Breast epithelium (tissue), 4 donors: ENCODE measurements at places on chromosomes 6 and 20. TPM values are rescaled to one million over a fixed set of nuclear protein-coding genes. Genes with fewer than 3 reads are reported as not detected.

CDC40 gene
- 17.8 TPM for total RNA-seq

GRCh38 chr6:33904050-33904746 is 100.4 kb upstream of the MLN start:
- H3K4me1 ChIP-seq = no peaks in the 10 kb centered on the region
- H3K27me3 ChIP-seq = no peaks in the 10 kb centered on the region
- DNase-seq = peak; percentile 19

- DNase-seq = no peak
- no peak overlapping the region for H3K4me3 ChIP-seq
- no peaks in the 10 kb centered on the region for H3K36me3 ChIP-seq
- no peaks in the 10 kb centered on the region for H3K27me3 ChIP-seq
- H3K27ac ChIP-seq = peak overlapping the region; percentile 52
Measured at GRCh38 chr20:2150660-2151059, 49.0 kb downstream of the STK35 start.

- peak overlapping the region; percentile 17 for H3K4me3 ChIP-seq
- peak overlapping the region; percentile 63 for H3K27ac ChIP-seq
- H3K27me3 ChIP-seq = no peaks in the 10 kb centered on the region
- no peak for DNase-seq
Measured at GRCh38 chr6:16700202-16700915, 60.9 kb downstream of the ATXN1 start.

COL9A1 gene
- 0.32 TPM for total RNA-seq

DNA sequence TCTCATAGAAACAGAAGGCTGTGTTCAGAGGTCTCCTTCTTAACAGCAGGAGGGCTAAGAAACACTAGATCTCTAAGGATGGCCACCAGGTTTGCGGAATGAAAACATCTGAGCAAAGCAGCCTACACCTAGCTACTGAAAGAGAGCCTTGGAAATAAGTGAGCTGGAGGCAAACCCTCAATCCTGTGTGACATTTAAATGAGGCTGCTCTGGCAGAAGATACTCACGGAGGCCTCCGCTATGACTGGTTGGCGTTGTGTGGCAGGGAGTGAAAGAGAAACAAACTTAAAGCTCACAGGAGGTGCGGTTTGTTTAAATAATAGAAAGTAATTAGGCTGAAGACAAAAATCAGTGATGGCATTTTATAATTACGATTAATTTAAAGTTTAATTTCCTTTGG is 162.0 kb upstream of the RNF217 start:
- H3K4me1 ChIP-seq = no peaks in the 10 kb centered on the region
- H3K36me3 ChIP-seq = no peaks in the 10 kb centered on the region
- no peak overlapping the region for H3K4me3 ChIP-seq
- no peaks in the 10 kb centered on the region for H3K27me3 ChIP-seq

DNA sequence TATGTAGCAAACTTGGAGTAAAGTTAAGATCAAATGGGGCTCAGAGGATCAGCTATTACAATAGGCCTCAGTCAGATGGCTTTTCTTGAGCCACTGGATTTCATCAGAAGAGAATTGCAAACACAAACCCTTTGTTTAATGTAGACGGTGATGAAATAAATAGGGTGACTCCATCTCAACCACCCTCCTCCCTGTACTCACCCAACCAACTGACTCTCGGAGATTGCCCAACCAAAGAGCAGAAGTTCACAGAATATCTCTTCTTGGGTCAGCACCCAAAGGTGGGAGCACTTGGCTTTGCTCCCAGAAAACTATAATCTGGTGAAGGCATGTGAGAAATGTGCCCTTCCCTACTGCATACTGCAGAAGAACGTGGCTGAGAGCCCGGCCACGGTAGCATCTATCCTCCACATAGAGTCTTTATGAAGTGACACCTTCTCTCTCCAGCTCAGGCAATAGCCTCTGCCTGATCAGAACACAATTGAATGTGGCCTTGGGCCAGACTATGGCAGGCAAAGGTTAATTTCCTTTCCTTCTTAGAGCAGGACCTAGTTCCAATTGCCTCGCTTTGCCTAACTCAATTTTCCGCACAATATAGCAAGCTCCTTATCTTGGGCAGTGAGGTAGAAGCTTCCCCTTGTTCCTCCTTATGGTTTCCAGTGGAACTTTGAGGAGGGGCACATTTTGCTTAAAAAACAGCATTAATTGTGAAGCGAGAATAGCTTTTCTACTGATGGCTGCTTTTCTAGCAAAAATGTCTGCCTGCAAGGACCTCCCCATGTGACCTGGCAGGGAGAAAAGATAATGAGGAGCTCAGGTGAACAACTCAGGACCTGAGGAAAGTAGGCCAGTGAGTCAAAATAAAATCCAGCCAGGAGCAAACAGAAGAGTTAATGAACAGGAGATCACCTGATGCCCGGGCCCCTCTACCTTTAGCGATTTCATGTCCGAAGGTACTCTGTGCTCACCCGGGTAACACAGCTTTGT is 79.4 kb downstream of the GFOD1 start:
- DNase-seq = no peak
- no peak overlapping the region for H3K4me3 ChIP-seq
- peaks cover 4% of the 10 kb centered on the region for H3K4me1 ChIP-seq
- no peaks in the 10 kb centered on the region for H3K36me3 ChIP-seq
- H3K27ac ChIP-seq = peak overlapping the region; percentile 81

CNKSR3 gene
- 5.2 TPM for total RNA-seq

ABCC10 gene
- 19.9 TPM for total RNA-seq

GRCh38 chr6:156989159-156989806 is 212.1 kb downstream of the ARID1B start:
- no peak for DNase-seq
- H3K4me1 ChIP-seq = no peaks in the 10 kb centered on the region
- H3K27ac ChIP-seq = no peak overlapping the region
- no peak overlapping the region for H3K4me3 ChIP-seq
- no peaks in the 10 kb centered on the region for H3K36me3 ChIP-seq

VGLL2 gene
- total RNA-seq = not detected

SLC22A2 gene
- not detected for total RNA-seq

GRCh38 chr20:52843425-52843824 is 128.7 kb upstream of the TSHZ2 start:
- H3K36me3 ChIP-seq = no peaks in the 10 kb centered on the region
- no peak overlapping the region for H3K4me3 ChIP-seq
- no peak for DNase-seq
- no peaks in the 10 kb centered on the region for H3K4me1 ChIP-seq
- no peak overlapping the region for H3K27ac ChIP-seq
- H3K27me3 ChIP-seq = no peaks in the 10 kb centered on the region

DNA sequence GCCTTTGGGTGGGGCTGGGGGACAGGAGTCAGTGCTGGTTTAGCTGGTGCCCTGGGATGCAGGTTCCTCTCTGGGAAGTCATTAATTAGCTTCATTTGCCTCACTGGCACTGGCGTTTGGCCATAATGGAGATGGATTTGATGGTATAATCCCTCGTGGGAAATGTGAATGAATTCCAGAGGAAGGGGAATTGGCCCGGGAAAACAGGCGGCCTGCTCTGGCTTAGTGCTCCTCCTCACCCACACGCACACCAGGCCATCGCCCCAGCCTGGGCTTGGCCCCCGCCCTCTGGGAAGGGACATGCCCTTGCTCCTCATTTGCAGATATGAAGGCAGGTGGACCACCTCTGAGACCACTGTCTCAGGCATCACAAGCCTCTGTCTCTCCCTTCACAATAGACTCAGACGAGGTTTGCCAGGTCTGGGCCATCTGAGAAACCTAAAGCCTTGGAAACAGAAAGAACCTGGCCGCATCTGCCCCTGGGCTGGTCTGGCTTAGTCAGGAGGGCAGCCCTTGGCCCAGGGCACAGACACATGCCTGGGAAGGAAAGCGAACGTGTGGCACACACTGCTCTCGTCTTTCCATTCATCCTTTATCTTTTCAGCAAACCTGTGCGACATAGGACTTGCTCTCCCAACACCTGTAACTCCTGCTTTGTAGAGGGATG is 199.2 kb upstream of the CDH4 start:
- DNase-seq = no peak
- no peaks in the 10 kb centered on the region for H3K4me1 ChIP-seq
- H3K27ac ChIP-seq = no peak overlapping the region
- H3K36me3 ChIP-seq = no peaks in the 10 kb centered on the region
- no peak overlapping the region for H3K4me3 ChIP-seq

- no peak for DNase-seq
- no peak overlapping the region for H3K27ac ChIP-seq
Measured at GRCh38 chr6:135397172-135397952, 100.2 kb downstream of the AHI1 start.

DNA sequence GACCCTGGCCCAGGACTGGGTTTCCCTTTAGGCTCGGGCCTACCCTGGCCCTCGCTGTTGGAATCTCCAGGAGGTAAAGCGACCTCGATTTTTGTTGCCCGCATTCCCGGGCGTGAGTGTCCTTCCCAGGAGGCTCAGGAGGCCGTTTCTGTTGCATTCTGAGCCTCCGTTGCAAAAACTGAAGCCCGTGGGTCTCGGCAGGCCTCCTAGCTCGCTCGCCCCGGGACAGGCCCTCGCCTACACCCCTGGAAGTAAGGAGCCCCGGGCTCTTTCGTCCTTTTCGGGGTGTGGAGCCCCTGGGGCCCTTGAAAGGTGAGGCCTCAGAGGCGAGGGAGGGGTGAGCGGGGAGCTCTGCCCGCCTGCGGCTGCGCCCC is 2.3 kb downstream of the NR2E1 start:
- H3K27me3 ChIP-seq = peaks cover 13% of the 10 kb centered on the region
- no peak overlapping the region for H3K27ac ChIP-seq
- H3K36me3 ChIP-seq = no peaks in the 10 kb centered on the region
- peaks cover 37% of the 10 kb centered on the region for H3K4me1 ChIP-seq
- DNase-seq = no peak

DNA sequence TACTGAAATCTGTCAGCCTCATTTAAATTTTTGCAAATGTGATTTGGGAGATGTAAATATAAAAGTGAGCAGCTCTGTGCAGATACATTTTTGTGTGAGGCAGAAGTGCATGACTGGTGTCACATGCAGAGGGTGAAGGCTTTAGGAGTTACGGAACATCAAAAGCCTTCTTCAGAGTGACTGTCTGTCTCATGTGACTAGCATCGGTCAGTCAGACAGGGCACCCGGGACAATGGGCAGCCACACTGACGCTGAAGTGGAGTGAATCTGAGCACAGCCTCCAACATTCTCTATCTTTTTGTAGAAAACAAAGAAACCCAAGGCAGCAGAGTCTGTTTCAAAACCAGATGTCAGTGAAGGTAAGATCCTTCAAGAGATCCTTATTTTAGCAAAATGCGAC is 7.9 kb upstream of the FAM209A start:
- H3K27ac ChIP-seq = no peak overlapping the region
- DNase-seq = no peak
- H3K4me3 ChIP-seq = no peak overlapping the region
- no peaks in the 10 kb centered on the region for H3K27me3 ChIP-seq

GRCh38 chr20:46544576-46544975 is 5.9 kb downstream of the OCSTAMP start:
- DNase-seq = no peak
- H3K4me3 ChIP-seq = no peak overlapping the region
- no peak overlapping the region for H3K27ac ChIP-seq
- H3K4me1 ChIP-seq = no peaks in the 10 kb centered on the region
- H3K27me3 ChIP-seq = peaks cover 27% of the 10 kb centered on the region

DNA sequence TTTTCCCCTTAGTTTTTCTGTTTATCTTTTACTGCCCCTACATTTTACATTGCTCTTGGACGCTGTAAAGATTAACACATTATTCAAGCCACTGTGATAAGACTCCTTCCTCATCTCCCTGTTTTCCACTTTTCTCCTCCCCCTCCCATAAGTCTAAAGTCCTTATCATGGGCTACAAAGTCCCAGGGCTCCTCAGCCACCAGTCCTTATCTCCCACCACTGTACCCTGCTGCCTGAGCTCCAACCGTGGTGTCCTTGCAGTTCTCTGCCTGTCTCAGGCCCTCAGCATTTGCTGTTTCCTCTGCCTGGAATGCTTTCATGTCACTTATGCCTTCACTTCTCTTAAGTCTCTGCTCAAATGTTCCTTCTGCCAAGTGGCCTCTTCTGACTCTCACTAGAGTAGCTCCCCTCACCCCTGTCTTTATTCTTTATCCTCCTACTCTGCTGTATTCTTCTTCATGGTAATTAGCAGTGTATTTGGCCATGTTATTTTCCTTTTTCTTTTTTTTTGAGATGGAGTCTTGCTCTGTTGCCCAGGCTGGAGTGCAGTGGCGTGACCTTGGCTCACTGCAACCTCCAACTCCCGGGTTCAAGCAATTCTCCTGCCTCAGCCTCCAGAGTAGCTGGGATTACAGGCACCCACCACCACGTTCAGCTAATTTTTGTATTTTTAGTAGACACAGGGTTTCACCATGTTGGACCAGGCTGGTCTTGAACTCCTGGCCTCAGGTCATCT is 10.8 kb upstream of the LATS1 start:
- no peak overlapping the region for H3K4me3 ChIP-seq
- no peak for DNase-seq
- peaks cover 8% of the 10 kb centered on the region for H3K36me3 ChIP-seq
- H3K4me1 ChIP-seq = no peaks in the 10 kb centered on the region

DNA sequence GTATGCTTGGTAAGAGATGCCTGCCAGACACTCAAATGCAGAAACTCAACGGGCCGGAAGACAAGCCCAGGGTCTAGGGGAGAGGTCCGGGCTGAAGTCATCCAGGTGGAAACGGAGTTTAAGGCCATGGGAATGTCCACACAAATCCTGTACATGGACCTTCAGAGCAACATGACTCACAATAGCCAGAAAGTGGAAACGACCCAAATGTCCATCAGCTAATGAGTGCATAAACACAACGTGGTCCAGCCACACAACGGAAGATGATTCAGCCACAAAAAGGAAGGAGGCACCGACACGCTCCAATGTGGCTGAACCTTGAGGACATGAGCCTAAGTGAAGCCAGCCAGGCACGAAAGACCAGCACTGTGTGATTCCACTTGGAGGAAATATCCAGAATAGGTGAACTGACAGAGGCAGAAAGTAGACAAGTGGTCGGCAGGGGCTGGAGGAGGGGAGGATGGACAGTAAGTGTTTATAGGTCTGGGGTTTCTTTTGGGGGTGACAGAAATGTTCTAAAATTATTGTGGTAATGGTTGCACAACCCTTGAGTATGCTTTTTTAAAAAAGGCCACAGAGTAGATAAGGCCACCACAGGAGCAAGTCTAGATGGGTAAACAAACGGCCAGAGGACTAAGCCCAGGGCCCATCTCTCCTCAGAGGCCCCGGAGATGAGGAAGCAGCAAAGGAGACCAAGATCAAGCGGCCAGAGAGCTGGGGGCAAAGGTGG is 105.6 kb downstream of the PREX1 start:
- peak overlapping the region; percentile 57 for H3K27ac ChIP-seq
- no peaks in the 10 kb centered on the region for H3K4me1 ChIP-seq
- no peaks in the 10 kb centered on the region for H3K36me3 ChIP-seq
- no peaks in the 10 kb centered on the region for H3K27me3 ChIP-seq

GRCh38 chr6:88825856-88826255 is 137.6 kb downstream of the RNGTT start:
- no peaks in the 10 kb centered on the region for H3K36me3 ChIP-seq
- H3K4me3 ChIP-seq = no peak overlapping the region
- DNase-seq = no peak
- no peak overlapping the region for H3K27ac ChIP-seq

DNA sequence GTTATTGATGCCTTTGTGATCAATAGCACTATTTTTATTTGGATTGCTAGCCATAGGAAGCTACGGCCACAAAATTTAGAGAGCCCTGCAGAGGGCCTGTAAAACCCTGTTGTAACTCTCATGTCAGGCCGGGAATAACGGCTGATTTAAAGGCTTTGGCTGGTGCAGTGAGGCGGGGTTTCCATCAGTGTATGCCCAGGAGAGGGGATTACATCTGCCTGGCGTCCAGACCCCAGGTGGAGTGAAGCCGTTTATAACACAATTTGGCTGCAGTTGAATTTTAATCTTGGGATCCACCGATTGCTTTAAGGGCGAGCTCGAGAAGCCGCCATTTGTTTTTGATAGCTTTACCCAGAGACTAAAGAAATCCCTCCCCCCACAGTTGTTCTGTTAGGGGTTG is 29.1 kb upstream of the APCDD1L start:
- H3K4me3 ChIP-seq = no peak overlapping the region
- no peak overlapping the region for H3K27ac ChIP-seq
- no peaks in the 10 kb centered on the region for H3K27me3 ChIP-seq
- no peaks in the 10 kb centered on the region for H3K36me3 ChIP-seq
- H3K4me1 ChIP-seq = no peaks in the 10 kb centered on the region
